ENCODE measurements at places on chromosomes 2 and 18. TPM values are rescaled to one million over a fixed set of nuclear protein-coding genes. Genes with fewer than 3 reads are reported as not detected.

GRCh38 chr2:216796115-216796840 lies 63.6 kb downstream of the TNP1 start:
- H3K36me3 ChIP-seq = no peaks in the 10 kb centered on the region
- peaks cover 4% of the 10 kb centered on the region for H3K4me1 ChIP-seq
- no peaks in the 10 kb centered on the region for H3K27me3 ChIP-seq
- DNase-seq = no peak
- H3K27ac ChIP-seq = no peak overlapping the region
- no peak overlapping the region for H3K4me3 ChIP-seq

DNA sequence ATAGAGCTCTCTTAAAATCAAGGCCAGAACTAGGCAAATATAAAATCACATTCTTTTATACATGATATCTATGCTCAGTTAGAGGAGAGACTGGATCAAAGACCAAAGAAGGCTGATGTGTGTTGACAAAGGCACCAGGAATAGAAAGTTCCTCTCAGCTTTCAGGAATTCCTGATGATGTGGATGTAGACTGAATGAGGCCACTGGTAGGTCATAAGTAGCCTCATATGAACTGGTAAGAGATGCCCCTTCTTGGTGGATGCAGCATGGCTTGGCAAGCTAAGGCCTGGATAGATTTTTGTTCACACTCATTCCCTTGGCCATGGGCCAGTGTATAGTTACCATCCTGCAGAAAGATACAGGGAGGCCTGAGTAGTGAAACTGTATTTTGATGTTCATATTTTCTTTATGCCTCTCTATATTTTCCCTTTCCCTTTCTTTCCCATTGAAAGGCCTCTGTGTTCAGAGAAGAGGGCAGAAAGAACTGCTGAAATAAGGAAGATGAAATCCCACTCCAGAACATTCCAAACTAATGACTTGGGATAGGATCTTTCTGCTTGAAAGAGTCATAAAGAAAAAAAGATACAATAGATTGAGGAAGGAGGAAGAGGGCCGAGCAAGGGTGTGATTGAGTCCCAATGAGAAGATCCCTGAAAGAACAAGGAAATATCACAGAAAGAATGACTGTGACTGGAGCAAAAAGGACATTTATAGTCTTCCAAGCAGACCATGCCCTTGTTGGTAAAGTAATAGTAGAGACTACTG lies 2182.7 kb upstream of the PIK3C3 start:
- no peaks in the 10 kb centered on the region for H3K27me3 ChIP-seq
- no peaks in the 10 kb centered on the region for H3K4me1 ChIP-seq
- no peak for DNase-seq

- H3K4me1 ChIP-seq = 0 out of 2 replicates have a peak, but pooled peaks cover 2% of the 10 kb centered on the region
- peaks cover 12% of the 10 kb centered on the region for H3K36me3 ChIP-seq
- H3K27ac ChIP-seq = no peak overlapping the region
- no peak overlapping the region for H3K4me3 ChIP-seq
Observed at GRCh38 chr18:9863282-9863681, 22.5 kb upstream of the TXNDC2 start.

DNA sequence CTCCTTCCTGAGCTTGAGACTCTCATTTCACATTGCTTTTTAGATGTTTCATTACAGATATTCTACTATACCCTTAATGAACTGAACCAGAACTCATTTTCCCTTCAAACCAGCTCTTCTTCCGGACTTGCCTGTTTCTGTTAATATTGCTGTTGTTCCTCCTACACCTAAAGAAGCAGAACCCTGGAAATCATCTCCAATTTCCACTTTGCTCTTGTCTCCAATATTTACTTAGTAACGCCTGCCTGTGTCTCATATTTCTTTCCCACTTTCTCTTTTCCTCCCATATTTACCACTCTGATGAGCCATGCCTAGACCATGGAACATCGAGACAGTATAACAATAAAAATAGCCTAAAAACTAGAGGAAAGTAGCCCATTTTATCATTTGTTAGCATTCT lies 17.9 kb upstream of the GMCL1 start:
- no peak overlapping the region for H3K4me3 ChIP-seq
- H3K36me3 ChIP-seq = peaks cover 31% of the 10 kb centered on the region
- H3K27ac ChIP-seq = no peak overlapping the region
- no peak for DNase-seq
- no peaks in the 10 kb centered on the region for H3K4me1 ChIP-seq

DNA sequence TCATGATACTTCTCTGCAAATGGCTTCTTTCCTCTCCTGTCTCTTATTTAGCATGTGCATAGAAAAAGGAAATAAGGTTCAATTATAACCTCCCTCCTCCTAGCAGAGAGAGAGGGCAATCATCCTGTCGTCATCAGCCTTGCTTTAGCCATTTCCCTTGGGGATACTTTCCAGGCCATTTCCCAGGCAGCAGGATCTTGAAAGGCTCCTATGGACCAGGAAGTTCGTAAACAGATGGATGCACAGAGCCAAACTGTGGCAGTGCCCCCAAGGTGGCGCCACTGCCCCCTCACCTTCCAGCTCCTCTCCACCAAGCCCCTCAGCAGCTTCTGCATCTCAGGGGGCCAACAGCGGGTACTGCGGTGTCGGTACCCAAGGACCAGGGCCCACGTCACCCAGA lies 157.4 kb downstream of the DTNA start:
- no peaks in the 10 kb centered on the region for H3K27me3 ChIP-seq
- no peak overlapping the region for H3K4me3 ChIP-seq
- H3K27ac ChIP-seq = no peak overlapping the region
- peak; percentile 57 for DNase-seq
- no peaks in the 10 kb centered on the region for H3K36me3 ChIP-seq

GRCh38 chr2:69741575-69742321 lies at the start of gene ANXA4:
TSS of gene ANXA4 (plus strand) at chr2:69742134. CDS start at chr2:69781566, 39,432 bp downstream.
- H3K4me1 ChIP-seq = peaks cover 10% of the 10 kb centered on the region
- peaks cover 8% of the 10 kb centered on the region for H3K36me3 ChIP-seq
- H3K4me3 ChIP-seq = peak within 1 kb of the TSS; percentile 72
- H3K27me3 ChIP-seq = no peaks in the 10 kb centered on the region
- DNase-seq = peak; percentile 88
- peak within 1 kb of the TSS; percentile 84 for H3K27ac ChIP-seq

- no peak overlapping the region for H3K27ac ChIP-seq
- no peaks in the 10 kb centered on the region for H3K27me3 ChIP-seq
Observed at GRCh38 chr2:15990151-15991101, 50.1 kb downstream of the MYCN start.

- no peaks in the 10 kb centered on the region for H3K27me3 ChIP-seq
- H3K27ac ChIP-seq = peak overlapping the region; percentile 36
- H3K36me3 ChIP-seq = no peaks in the 10 kb centered on the region
- H3K4me1 ChIP-seq = no peaks in the 10 kb centered on the region
Observed at GRCh38 chr2:41954304-41955291, 93.2 kb upstream of the PKDCC start.

DNA sequence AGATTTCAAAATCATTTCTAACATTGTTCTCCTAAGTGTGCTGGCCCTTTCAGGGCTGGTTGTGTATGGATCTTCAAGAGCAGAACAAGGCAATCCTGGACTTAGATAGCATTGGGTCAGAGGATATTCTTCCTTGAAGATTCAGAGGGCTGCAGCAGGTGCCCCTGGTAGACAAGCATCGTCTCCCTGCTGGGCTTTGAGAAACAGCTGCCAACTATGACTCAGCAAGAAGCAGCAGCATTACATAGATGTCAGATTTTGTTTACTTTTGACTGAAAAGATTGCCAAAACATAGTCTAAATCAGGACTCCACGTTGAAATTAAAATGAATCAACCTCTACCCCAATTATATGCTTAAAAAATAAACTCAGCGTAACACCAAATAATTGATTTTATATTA lies 618.8 kb downstream of the SOCS6 start:
- H3K27ac ChIP-seq = peak overlapping the region; percentile 47
- H3K36me3 ChIP-seq = no peaks in the 10 kb centered on the region
- H3K4me1 ChIP-seq = peaks cover 9% of the 10 kb centered on the region
- no peak for DNase-seq
- H3K4me3 ChIP-seq = no peak overlapping the region
- H3K27me3 ChIP-seq = no peaks in the 10 kb centered on the region

DNA sequence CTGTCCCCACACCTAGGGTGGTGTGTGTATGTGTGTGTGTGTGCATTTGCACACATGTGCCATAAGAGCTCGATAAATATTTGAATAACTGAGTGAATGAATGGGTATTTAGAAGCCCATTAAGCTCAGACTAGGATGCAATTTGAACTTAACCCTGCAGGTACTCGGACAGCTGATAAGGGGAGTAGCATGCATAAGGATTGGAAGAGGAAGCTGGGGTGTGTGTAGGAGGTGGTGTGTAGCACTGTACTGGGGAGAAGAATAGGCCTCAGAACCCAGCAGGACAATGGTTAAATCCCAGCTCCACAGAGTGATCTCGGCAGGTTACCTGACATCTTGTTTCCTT lies 1.8 kb upstream of the KCNF1 start:
- no peak for DNase-seq
- no peak overlapping the region for H3K27ac ChIP-seq
- H3K4me3 ChIP-seq = no peak overlapping the region
- H3K36me3 ChIP-seq = no peaks in the 10 kb centered on the region
- peaks cover 14% of the 10 kb centered on the region for H3K27me3 ChIP-seq
- peaks cover 12% of the 10 kb centered on the region for H3K4me1 ChIP-seq

GRCh38 chr2:239770246-239770639 lies 254.9 kb downstream of the NDUFA10 start:
- no peak overlapping the region for H3K4me3 ChIP-seq
- no peaks in the 10 kb centered on the region for H3K4me1 ChIP-seq
- H3K36me3 ChIP-seq = no peaks in the 10 kb centered on the region

GRCh38 chr18:76741346-76741745 lies 81.0 kb upstream of the ZNF236 start:
- peaks cover 7% of the 10 kb centered on the region for H3K4me1 ChIP-seq
- no peak overlapping the region for H3K27ac ChIP-seq
- H3K4me3 ChIP-seq = no peak overlapping the region
- DNase-seq = no peak

GRCh38 chr18:34911661-34912384 lies 129.4 kb upstream of the MAPRE2 start:
- DNase-seq = peak; percentile 41
- no peaks in the 10 kb centered on the region for H3K36me3 ChIP-seq
- H3K4me1 ChIP-seq = no peaks in the 10 kb centered on the region
- H3K4me3 ChIP-seq = no peak overlapping the region
- peak overlapping the region; percentile 62 for H3K27ac ChIP-seq
- no peaks in the 10 kb centered on the region for H3K27me3 ChIP-seq

GRCh38 chr2:207479198-207479785 lies 50.5 kb upstream of the CREB1 start:
- H3K4me3 ChIP-seq = no peak overlapping the region
- no peak for DNase-seq
- H3K27ac ChIP-seq = no peak overlapping the region
- no peaks in the 10 kb centered on the region for H3K27me3 ChIP-seq
- H3K36me3 ChIP-seq = no peaks in the 10 kb centered on the region

GRCh38 chr18:452816-453215 lies 47.7 kb downstream of the COLEC12 start:
- H3K4me1 ChIP-seq = peaks cover 15% of the 10 kb centered on the region
- H3K36me3 ChIP-seq = no peaks in the 10 kb centered on the region
- H3K27ac ChIP-seq = no peak overlapping the region
- no peak for DNase-seq
- H3K27me3 ChIP-seq = no peaks in the 10 kb centered on the region
- no peak overlapping the region for H3K4me3 ChIP-seq

DNA sequence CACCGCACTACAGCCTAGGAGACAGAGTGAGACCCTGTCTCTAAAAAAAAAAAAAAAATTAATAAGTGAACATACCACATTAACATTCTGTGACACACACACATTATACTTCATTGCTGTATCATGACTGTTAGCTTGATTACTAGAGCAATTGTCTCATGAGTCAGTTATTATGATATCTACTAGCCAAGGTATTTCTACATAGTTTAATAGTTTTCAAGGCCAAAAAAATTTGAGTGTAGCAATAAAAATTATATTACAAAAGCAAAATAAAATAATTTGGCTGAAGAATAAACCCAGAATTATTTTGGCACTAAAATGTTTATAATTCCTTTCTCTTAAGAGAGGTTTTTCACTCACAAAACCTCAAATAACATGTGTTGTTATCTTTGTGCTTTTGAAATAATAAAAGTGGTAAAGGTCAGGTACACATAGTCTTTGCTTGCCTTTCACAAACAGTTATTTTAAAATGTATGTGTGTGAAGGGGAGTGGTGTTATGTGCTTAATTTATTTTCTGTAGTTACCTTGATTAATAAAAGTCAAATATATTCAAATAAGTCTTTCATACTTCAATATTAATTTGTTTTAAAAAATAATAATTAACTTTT lies 136.9 kb upstream of the SPOPL start:
- H3K36me3 ChIP-seq = no peaks in the 10 kb centered on the region
- no peak for DNase-seq
- no peaks in the 10 kb centered on the region for H3K4me1 ChIP-seq

- no peaks in the 10 kb centered on the region for H3K4me1 ChIP-seq
- no peak for DNase-seq
- peak overlapping the region; percentile 21 for H3K27ac ChIP-seq
- H3K4me3 ChIP-seq = no peak overlapping the region
- no peaks in the 10 kb centered on the region for H3K27me3 ChIP-seq
- peaks cover 13% of the 10 kb centered on the region for H3K36me3 ChIP-seq
Observed at GRCh38 chr2:203361922-203362321, 33.7 kb downstream of the ABI2 start.

DNA sequence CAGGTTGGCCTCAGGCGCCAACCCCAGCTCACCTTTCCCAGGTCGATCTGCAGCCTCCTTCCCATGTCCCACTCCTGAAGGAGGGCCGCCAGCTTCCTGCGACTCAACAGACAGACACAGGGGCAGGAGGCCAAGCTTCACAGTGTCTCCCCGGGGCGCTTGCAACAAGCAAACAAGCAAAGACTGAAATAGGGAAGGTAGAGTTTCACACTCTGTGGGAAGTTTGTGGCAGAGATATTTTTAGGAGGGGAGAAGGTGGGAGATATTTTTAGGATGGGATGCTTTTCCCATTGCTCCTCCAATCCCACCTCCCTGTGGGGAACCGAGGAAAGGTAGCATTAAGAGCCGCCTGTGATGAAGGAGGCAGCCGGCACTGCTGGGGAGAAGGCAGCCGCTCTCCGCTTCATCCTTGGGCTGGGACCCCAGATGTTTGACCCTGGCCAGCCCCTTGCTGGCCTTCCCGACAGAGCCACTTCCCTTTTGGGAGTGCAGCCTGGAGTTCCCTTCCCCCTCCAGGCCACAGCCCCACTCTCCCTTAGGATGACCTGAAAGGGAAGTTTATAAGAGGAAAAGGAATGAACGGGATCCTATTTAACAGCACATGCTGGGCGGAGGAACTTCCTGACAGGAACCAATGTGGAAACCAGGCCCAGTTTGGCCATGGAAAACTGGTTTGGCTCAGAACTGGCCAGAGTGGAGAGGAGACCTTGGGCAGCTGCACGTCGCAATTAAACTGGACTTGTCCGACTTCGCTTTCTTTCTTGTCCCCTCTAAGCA lies 142.2 kb upstream of the SMAD2 start:
- peaks cover 64% of the 10 kb centered on the region for H3K4me1 ChIP-seq
- H3K4me3 ChIP-seq = no peak overlapping the region
- H3K27ac ChIP-seq = peak overlapping the region; percentile 99
- no peaks in the 10 kb centered on the region for H3K27me3 ChIP-seq

- no peak overlapping the region for H3K4me3 ChIP-seq
- no peak overlapping the region for H3K27ac ChIP-seq
- DNase-seq = no peak
- no peaks in the 10 kb centered on the region for H3K27me3 ChIP-seq
Observed at GRCh38 chr2:149050188-149050587, 11.7 kb downstream of the LYPD6B start.

- peaks cover 8% of the 10 kb centered on the region for H3K36me3 ChIP-seq
- DNase-seq = no peak
- H3K4me3 ChIP-seq = no peak overlapping the region
- H3K4me1 ChIP-seq = peaks cover 4% of the 10 kb centered on the region
- H3K27me3 ChIP-seq = no peaks in the 10 kb centered on the region
Observed at GRCh38 chr18:58970943-58971790, 106.5 kb downstream of the ZNF532 start.

The HNRNPLL gene
- polyA plus RNA-seq = 29.8 TPM

The CD28 gene
- polyA plus RNA-seq = 0.13 TPM

The CD207 gene
- 0.33 TPM for polyA plus RNA-seq

The PIEZO2 gene
- polyA plus RNA-seq = not detected
